ENCODE measurements at places on chromosomes 1 and 21.

DNA sequence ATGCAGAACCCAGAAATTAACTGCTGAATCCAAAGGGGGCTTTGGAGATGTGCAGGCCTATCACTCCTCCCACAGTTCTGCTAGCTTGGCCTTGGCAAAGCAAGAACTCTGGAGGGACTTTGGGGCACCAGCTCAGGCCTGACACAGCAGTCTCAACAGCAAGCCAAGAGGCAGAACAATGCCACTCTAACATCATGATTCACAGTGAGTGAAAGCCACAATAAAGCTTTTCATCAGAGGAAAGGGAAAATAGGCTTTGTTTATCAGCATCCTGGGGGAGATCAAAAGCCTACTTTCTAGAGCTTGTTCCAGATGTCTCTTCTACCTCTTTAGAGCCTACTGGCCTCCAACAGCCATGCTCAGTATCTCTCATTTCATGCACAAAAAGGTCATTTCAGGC lies 283.4 kb downstream of the KCNH1 start:
- no peak for DNase-seq

- DNase-seq: no peak
Observed at GRCh38 chr1:185293967-185294542, 23.0 kb downstream of the IVNS1ABP start.

- no peak for DNase-seq
Observed at GRCh38 chr1:17719874-17720273, 35.3 kb upstream of the ACTL8 start.

GRCh38 chr21:38669186-38669585 lies 136.5 kb upstream of the ETS2 start:
- no peak for DNase-seq

- DNase-seq: no peak
Observed at GRCh38 chr1:204711103-204711946, 25.8 kb upstream of the LRRN2 start.

GRCh38 chr1:29236712-29237128 lies 398 bp downstream of the PTPRU start:
- no peak for DNase-seq

DNA sequence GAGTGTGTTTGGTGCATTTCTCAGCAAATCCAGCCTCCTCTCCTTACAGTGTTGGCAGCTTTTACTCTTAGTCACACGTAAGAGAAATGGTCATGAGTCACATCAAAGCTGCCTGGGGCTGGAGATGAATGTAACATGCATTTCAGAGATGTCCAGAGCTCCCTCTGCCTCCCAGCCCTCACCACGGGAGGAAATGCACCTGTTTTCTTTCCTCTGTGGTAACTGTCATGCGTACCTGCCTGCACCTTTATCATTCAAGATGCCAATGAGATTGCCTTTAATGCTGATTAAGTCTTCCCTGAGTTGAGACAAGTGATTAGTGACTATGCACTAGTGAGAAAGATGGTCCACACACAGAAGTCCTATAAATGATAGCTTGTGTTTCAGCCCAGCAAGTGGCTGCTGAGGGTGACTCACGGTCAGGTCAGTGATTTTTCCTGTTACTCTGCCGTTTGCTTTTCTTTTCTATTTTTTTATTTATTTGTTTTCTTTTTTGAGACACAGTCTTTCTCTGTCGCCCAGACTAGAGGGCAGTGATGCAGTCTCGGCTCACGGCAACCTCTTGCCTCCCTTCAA lies 277.3 kb upstream of the FMN2 start:
- DNase-seq: no peak

DNA sequence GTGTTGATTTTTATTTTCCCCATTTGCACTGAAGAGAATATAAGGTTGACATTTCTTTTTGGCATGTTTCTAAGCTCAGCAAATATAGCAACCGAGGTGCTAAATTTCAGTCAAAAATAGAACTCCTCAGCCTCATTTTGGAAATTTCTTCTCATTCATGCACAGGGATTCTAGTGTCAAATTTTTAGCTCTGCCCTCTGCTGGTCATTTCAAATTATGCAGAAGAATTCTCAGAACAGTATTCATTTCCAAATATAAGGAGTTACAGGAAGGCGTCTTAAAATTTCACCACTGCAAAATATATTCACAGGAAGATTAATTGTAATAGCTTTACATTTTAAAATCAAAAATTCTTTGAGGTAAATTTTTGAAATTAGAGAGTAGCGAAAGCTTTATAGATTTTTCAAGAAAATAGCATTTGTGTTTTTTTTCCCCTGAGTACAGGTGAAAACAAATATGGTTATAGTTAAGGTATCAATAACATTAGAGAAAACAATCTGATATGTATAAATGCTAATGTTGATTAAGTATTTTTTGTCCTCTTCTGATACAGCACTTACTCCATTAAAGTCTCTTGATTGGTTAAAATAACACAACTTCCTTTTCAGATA lies 57.9 kb downstream of the FMN2 start:
- no peak for DNase-seq

GRCh38 chr1:202143768-202144401 lies 652 bp downstream of the ARL8A start:
- DNase-seq: peak; percentile 33

DNA sequence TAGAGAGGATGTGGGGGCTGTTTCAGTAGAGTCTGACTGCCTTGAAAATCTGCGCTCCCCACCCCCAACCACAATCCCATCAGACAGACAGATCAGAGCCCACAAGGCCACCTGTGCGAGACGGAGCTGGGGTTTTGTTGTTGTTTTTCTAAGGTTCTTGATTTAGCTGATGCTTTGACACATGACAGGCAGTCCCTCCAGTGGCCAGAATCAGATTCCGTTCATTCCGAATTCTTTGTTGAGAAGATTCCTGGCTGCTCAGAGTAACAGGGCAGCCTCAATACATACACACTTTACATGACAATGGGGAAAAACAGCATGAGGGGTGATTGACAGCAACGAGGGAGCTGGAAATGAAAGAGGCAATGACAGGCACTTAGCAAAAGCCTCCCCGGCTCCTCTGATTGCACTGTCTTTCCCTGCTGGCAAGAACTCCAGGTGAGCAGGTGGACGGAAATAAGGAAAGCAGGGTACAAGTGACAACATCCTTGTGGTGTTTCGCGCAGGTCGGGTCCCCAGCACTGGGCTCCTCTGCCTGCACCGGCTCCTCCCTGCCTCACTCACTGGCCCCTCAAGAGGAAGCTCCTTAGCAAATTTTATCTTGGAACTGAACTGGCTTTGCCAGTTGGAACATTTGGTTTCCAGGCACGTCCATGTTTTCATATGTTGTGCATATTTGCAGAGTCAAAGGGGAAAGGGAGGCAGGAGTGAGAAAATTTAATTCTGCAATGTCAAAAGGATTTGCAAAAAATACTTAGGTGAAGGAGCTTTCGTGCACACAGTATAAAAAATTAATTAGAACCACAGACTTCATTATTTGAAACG lies 148.7 kb downstream of the PGBD5 start:
- DNase-seq: no peak

DNA sequence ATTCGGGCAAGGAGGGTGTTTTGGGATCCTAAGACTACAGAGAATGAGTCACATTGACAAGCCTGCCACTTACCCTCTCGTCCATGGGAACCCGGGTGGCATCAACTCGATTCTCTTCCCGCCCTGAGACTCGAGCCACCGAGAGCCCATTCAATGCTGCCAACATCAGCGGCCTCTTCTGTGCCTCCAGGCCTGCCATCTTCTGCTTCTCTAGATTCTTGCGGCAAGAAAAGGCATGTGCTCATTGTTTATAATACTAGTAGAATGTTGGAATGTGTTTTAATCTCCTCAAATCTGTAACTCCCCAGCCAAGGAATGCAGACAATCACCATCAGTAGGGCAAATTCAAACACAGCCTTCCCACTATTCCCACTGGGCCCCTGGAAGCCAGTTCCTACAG lies 96.9 kb downstream of the SMYD2 start:
- DNase-seq: no peak

DNA sequence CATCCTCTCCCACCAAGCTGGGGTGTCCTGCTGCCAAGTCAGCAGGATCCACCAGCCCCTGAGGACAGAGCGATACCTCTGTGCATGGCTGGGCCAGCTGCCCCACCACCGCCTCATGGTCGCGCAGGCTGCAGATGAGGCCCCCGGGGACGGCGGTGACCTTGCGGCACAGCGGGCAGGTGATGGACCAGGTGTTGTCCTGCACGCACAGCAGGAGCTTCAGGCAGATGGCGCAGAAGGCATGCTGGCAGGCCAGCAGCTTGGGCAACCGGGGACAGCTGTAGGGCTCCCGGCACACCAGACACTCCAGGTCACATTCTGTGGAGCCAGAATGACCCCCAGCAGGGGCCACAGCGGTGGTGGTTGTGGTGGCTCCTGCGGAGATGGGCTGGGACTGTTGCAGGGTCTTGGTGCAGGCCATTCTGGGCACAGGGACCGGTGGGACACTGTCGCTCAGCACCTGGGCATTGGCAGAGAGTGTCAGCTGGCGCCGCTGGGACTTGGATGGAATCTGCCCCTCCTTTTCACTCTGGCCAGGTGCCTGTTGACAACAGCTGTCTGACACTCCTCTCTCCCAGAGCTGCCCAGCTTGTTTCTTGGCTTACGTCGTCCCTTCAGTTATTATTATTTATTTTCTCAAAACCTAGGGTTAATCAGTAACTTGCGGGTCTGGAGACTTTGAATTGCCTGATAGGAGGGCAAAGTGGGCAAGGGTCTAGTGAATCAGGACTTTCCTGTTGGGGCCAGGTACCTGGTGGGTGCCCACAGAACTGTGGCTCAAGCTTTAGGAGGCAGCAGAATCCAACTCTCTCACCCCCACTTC lies at the start of gene RNF186:
Gene RNF186, minus strand, starts transcription at position 603 of the 823 bp plus-strand sequence. Its CDS starts 182 bp downstream, at position 421.
- DNase-seq: no peak

DNA sequence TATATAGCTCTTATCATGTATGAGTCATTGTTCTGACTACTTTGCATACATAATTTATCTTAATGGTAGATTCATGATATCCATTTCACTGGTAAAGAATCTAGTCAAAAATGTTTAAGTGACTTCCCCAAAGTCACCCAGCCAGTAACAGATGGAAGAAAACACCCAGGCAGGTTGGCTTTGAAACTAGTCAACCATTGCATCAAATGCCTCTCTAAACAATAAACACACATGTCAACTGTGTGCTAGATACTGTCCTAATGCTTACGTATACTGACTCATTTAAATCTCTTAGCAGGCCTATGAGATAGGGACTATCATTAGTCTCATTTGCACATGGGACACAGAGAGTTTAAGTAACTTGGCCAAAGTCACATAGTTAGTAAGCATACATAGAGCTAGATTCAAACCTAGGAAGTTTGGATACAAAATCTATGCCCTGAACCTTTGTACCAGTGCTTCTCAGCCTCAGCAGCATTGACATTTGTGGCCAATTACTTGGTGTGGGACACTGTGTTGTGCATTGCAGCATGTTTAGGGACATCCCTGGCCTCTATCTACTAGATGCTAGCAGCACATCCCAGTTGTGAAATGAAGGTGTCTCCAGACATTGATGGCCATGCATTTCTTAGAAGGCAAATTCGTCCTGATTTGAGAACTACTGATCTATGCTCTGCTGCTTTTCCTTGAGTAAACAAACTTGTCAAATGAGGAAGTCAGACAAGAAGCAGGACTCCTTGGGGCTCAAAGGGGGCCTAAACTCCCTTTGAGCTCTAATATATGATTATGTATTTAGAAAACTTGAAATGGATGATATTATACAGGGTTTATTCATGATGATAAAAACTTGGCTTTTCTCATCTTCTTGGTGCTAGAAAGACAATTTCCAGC lies 316.3 kb downstream of the KCNH1 start:
- DNase-seq: no peak

DNA sequence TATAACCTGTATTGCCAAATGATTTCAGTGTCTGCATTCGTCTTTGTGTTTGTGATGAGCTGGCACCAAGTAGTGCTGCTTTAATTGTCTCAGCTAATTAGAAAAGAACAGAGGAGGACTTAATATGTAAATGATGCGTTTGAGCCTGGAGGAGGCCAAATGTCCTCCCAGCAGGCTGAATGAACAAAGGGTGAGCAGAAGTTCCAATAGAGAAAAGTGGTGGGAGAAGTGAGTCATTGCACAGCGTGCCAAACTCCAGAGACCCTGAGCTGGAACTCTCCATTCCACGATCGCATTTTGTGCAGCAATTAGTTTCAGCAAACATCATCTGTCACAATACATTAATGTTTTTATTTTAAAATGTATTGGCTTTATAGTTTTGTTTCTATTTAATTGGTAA lies 17.9 kb downstream of the ETV3L start:
- DNase-seq: no peak

GRCh38 chr1:78570539-78570938 lies 49.7 kb upstream of the IFI44L start:
- DNase-seq: no peak

- no peak for DNase-seq
Observed at GRCh38 chr1:22508329-22508728, 55.0 kb upstream of the EPHA8 start.

DNA sequence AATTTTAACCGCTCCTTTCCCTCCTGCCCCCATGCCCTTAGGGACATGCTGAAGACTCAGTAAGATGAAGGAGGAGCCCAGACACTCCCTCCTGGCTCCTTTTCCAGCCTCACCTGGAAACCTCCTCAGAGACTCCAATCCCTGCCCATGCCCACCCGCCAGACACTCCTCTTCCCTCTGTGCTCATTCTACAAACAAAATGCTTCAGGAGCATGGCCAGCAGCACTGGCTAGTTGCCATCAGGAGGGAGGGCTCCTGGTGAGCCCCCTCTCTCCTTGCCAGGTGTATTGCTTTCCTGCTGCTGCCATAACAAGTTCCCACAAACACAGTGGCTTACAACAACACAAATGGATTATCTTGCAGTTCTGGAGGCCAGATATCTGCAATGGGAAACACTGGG lies 126.1 kb downstream of the PSMG1 start:
- DNase-seq: no peak

DNA sequence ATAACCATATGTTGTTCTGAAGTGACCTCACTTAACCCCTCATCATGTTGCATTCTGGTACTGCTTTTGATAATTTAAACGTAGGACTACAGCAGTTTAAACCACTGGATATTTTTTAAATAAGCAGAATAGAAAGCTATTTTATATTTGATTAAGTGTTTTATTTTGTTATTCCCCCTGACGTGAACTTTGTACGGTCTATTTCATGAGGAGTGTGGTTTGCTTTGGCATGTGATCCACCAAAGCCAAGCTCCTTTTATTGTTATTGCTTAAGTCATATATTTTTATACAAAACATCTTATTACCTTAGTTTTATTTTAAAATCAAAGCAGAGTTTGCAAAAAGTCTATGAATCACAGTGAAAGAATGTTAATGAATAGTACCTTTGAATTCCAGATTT lies 101.4 kb upstream of the L1TD1 start:
- DNase-seq: no peak
